ENCODE measurements at places on chromosomes 7 and 10.

GRCh38 chr7:43669286-43670081 is 59.8 kb downstream of the COA1 start:
- no peak for DNase-seq

- DNase-seq, result no peak
Measured at GRCh38 chr7:95427914-95428516, 6.8 kb downstream of the PON2 start.

DNA sequence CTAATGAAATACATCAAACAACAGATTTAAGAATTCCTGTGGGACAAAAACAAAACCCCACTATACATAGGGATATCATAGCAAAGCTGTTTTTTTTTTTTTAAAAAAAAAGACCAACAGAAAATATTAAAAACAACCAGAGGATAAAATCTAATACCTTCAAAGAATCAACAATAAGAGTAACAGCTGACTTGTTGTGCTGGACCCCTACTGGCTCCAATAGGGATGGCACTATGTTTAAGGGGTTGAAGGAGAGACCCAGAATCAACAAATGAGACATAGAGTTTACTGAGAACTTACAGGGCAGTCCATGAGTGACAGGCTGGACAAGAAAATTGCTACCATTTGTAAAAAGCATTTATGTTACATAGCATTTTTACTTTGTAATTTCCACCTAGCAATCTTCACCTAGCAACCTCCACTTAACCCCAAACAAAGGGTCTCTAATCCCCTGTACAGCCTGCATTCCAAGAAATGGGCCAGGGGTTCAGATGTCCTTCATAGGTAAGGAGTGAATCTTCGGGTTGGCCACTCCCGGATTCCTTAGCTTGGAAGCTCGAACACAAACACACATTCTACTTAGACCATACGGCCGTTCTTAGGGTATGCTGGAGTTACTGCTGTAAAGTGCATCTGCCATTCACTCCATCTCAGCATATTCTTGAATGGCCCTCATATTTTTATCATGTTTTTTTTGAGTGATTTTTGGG is 25.8 kb downstream of the ASZ1 start:
- DNase-seq, result no peak

DNA sequence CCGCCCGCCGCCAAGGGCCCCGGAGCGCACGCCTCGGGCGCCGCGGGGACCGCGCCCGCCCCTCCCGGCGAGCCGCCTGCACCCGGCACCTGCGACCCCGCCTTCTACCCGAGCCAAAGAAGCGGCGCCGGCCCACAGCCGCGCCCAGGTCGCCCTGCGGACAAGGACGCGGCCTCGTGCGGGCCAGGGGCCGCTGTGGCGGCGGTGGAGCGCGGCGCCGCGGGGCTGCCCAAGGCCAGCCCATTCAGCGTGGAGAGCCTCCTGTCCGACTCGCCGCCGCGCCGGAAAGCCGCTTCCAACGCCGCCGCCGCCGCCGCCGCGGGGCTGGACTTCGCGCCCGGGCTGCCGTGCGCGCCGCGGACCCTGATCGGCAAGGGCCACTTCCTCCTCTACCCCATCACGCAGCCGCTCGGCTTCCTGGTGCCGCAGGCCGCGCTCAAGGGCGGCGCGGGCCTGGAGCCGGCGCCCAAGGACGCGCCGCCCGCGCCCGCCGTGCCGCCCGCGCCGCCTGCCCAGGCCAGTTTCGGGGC is 3.5 kb downstream of the UNCX start:
- DNase-seq, result no peak

DNA sequence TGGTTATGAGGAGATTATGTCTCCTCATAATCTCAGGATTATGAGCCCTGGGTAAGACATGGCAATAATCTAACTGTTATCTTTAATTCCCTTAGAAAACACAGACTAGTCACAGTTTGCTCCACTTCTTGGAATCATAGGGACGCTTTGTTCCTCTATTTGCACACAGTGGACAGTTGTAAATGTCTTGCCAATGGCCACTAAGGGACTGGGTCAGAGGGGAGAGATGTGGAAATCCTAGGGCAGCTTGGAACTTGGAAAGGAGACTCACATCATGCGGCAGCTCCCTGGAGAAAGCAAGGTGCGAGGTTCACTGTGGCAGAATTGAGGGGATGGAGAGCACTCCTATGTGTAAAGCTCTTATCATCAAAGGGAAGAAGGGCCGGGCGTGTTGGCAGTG is 266.1 kb downstream of the PRPF18 start:
- no peak for DNase-seq

GRCh38 chr7:21704359-21704758 is 161.5 kb downstream of the DNAH11 start:
- no peak for DNase-seq

GRCh38 chr10:12241810-12242529 is 46.0 kb downstream of the CDC123 start:
- no peak for DNase-seq

GRCh38 chr7:36464271-36464670 is 74.6 kb downstream of the ANLN start:
- no peak for DNase-seq

DNA sequence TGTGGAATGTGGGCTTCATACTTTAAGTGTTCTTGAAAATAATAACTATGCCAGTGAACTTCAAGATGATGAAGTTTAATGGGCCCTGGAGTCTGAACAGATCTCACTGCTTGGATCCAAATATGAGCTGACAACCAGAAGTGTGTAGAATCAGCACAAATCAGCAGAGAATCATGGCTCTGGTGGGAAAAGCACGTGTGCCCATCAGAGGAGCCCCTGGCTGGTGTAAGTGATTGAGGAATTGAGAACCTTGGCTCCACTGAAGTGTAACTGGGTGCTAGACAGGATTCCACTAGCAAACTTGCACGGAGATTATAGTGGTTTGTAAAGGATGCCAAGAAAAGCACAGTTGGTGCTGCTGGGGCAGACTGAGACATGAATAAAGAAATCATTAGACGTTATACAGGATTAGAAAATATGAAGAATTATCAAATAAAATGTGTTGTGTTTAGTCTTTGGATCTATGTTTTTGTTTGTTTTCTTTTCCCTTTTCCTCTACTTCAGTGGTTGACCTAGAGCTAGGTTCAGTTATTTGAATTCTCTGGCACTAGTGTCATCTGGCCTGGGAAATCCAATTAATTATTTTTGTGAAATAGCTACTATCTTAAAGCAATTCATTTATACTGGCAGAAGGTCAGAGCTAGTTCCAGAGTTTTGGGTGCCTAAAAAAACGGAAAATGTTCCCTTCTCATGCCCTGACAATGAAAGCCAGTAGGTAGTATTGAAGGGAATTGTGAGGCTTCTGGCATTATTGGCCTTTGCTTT is 175.7 kb upstream of the MEOX2 start:
- DNase-seq, result no peak
